ENCODE measurements at places on chromosomes 11 and 22.

GRCh38 chr11:15412054-15412453, 297.3 kb downstream of the INSC start:
- DNase-seq = no peak

GRCh38 chr22:30198921-30199320, 47.6 kb downstream of the LIF start:
- DNase-seq = no peak

GRCh38 chr11:44315947-44316658, 6.2 kb upstream of the ALX4 start:
- DNase-seq = peak; percentile 34

GRCh38 chr11:287821-288477, 977 bp upstream of the PGGHG start:
- no peak for DNase-seq

DNA sequence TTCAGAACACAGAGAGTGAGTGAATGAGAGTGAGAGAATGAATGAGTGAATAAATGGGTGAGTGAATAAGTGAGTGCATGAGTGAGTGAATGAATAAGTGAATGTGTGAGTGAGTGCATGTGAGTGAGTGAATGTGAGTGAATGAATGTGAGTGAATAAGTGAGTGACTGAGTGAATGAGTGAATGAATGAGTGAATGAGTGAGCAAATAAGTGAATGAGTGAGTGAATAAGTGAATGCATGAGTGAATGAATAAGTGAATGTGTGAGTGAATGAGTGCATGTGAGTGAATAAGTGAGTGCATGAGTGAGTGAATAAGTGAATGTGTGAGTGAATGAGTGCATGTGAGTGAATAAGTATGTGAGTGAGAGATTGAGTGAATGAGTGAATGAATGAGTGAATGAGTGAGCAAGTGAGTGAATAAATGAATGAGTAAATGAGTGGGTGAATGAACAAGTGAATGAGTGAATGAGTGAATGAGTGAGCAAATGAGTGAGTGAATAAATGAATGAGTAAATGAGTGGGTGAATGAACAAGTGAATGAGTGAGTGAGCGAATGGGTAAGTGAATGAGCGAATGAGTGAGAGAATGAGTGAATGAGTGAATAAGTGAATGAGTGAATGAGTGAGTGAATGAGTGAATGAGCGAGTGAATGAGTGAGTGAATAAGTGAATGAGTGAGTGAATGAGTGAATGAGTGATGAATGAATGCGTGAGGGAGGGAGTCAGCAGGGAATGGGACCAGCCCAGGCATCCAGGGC, 21.3 kb upstream of the MUC5B start:
- peak; percentile 3 for DNase-seq

GRCh38 chr22:25077056-25077455, 122.6 kb upstream of the CRYBB3 start:
- no peak for DNase-seq

DNA sequence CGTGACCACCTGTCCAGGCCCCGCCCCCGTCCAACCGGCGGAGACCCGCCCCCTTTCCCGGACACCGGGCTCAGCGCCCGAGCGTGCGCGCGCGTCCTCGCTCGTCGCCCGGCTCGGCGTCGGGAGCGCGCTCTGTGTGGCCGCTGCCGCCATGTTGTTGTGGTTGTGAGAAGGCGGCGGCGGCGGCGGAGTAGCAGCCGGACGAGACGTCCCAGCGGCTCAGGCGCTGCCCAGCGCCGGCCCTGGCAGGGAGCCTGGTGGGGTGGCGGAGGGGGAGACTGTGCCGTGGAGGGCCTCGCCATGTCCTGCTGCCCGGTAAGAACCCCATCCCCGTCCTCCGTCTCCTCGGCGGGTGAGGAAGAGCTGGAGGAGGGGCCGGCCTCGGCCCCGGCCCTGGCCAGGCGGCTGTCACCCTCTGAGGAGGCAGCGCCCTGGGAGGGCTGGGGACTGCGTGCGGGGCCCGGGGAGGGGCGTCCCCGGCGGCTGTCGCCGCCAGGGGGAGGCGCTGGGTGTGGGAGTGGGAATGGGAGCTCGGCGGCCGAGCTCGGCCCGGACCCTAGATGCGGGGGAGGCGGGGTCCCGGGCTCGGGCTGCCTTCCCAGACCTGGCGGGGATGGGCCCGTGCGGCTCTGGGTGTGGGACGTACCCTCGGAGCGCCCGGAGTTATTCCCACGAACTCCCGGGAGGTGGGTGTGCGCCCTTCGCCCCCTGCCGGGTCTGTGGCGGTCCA, at the start of gene MTMR3:
Gene MTMR3 (plus strand): TSS at position 130 of the 730 bp plus-strand sequence. CDS start 87,886 bp downstream, outside the sequence.
- peak; percentile 83 for DNase-seq

- no peak for DNase-seq
These were observed 77.8 kb downstream of the MN1 start for GRCh38 chr22:27723708-27724107.

- no peak for DNase-seq
These were observed 1112.2 kb downstream of the BRD1 start for GRCh38 chr22:48715511-48715910.

GRCh38 chr11:7924536-7924935, 6.5 kb downstream of the OR10A6 start:
- DNase-seq = no peak

DNA sequence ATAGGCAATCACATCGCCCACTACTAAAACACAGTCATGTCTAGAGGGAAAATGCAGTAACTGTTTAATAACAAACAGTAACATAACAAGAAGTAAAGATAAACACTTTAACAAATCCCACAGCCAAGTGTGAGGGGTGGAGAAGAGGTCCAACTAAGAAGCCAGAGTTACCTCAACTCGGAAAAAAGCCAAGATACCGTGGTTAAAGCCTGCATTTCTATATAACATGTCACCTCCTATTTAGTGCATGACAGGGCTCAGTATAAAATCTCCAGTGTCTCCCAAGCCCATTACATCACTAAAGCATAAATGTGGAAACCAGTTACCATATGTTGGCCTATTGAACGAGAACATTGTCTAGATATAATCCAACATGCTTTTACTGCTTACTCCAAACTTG, 281.7 kb downstream of the LRRC4C start:
- DNase-seq = no peak

DNA sequence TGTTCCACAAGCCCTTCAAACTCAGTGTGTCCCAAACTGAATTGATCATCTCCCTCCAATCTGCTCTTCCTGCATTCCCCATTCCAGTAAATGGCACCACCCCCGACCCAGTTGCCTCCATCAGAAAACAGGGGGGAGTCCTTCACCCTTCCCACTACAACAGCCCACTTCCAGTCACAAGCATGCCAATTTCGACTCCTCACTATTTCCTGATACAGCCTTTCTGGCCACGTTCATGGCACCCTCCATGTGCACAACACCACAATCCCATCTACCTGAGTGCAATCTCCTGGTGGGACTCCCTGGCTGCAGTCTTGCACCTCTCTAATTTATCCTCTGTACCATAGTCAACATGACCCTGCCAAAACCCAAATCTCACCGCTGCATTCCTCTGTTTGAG, 1.6 kb upstream of the DNAL4 start:
- DNase-seq = no peak

GRCh38 chr11:8917157-8917825, 6.3 kb downstream of the AKIP1 start:
- DNase-seq = peak; percentile 60

GRCh38 chr11:47332791-47333525, 19.5 kb downstream of the MYBPC3 start:
- DNase-seq = no peak

DNA sequence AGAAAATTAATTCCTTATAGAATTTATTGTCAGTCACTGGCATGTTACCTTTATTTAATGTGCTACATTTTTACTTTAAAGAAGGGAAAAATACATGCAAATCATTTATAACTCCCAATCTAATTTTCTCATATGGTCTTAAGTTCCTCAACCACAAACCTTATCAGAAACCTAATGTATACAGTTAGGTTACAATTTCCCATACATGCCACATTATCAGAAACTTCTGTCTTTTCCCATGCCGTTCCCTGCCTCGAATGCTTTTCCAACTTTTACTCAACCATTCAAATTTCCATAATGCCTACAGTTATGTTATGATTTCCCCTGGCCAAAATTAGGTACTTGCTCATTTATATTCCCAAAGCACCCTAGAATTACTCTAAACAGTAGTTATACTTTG, 13.5 kb downstream of the RSF1 start:
- no peak for DNase-seq

DNA sequence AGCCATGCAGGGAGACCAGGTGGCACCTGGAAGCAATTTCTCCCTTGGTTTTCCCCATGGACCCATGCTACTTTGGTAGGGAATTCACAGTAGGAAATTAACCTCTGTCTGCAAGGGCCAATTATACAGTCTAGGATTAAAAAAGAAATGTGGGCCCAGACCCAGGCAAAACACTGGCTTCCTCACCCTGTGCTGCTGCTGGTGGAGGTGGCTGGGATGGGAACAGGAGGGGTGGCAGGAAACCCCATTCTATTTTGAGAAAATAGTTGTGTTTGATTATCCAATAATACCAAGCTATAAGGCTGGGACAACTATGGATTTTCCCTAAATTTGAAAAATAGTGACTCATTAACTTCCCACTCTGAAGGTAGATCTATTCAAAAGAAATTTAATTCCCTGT, 417.0 kb upstream of the NARS2 start:
- DNase-seq = no peak

- DNase-seq = peak; percentile 14
These were observed 70.1 kb upstream of the LINC01488 start for GRCh38 chr11:69411257-69411924.

GRCh38 chr11:33307984-33308383, 50.8 kb downstream of the HIPK3 start:
- DNase-seq = peak; percentile 30

DNA sequence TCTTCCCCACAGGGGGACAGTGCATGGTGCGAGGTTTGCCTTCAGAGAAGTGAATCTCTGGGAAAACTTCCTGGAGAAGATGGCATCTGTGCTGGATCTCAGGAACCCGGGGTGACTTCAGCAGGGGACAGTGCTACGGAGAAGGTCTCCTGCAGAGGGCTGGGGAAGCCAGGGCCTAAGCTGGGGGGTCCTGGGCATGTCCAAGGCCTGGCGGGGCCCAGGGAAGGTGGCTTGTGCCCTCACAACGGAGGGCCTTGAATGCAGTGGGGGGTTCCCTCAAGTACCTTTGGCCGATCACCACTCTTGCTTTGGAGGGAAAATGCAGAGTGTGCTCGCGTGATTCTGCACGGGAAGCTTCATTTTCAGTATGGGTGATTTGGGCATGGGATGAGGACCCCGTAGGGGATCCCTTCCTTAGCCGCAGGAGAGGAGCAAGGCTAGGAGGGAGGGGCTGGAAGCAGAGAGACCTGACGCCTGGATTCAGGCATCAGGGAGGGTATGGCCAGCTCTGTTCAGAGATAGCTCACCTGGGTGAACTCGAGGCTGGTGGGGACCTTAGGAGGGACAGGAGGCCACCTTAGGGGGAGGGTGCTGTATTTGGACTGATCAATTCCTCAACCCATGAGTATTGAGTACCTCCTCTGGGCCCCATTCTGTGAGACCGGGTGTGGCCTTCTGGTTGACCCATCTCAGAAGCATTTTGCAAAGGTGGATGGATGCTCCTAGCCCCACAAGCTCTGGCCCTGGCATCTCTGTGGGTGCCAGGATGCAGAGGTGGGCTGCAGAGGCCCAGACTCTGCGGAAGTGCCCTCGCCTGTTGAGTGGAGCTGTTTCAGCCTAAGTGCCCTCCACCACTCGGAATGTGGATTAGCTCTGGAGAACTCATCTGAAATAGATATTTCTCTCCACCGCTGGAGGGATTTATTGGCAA, 529.4 kb downstream of the TBC1D22A start:
- DNase-seq = no peak

DNA sequence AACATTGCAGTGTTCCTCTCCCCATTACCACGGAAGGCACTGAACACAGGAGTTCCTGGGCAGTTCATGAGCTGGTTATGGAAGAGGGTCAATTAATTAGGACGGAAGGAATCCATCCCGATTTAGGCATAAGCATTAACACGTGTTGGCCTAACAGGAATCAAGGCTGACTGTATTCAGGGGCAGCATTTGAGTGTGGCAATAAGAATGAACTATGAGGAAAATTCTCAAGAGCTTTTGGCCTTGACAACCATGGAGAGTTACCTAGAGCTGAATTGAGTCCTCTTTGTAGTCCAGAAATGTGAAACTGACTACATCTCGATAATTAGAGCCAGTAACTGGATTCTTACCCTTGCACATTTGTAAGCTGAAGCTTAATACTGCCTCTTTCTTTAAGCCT, 82.4 kb upstream of the CRTAM start:
- DNase-seq = no peak

GRCh38 chr22:17120711-17121232, 388 bp downstream of the TMEM121B start:
- DNase-seq = no peak

DNA sequence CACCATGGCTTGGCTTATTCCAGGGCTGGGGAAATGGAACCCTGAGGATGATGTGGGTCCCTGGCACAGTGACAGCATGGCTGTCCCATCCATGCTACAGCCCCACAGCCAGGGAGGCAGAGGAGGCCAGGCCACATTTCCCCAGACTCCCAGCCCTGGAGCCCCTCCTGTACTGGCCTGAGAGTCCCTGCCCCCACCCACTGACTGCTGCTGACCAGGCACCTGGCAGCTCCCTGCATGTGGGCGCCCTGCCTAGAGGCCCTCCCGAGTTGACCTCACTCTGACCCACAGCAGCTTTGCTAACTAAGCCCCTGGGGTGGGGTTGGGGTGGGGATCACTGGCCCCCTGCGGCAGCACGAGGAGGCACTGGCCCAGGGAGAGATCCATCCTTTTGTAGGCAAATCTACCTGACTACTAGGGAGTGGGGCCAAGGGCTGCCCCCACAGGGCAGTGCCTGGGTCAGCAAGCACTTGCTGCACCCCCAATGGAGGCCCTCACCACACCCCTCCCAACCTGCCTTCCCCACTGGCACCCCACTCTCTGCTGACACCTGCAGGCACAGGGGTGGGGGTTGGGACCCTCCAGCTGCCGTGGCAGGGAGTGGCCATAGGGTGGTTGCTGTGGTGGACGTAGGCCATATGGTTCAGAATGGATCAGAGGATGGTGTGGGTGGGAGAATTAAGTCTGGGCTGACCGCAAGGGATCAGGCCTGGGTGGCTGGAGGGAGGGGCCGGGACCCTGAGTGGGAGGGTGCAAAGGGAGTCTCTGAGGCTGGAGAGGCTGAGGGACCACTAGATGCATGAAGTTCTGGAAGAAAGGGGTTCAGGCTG, 17.4 kb downstream of the ARVCF start:
- no peak for DNase-seq

Measured in fibroblast of mammary gland (primary cell).